ENCODE measurements at places on chromosomes 11 and 22. TPM values are rescaled to one million over a fixed set of nuclear protein-coding genes. Genes with fewer than 3 reads are reported as not detected.

- DNase-seq, result no peak
Observed at GRCh38 chr11:112725636-112726035, 235.6 kb upstream of the NCAM1 start.

DNA sequence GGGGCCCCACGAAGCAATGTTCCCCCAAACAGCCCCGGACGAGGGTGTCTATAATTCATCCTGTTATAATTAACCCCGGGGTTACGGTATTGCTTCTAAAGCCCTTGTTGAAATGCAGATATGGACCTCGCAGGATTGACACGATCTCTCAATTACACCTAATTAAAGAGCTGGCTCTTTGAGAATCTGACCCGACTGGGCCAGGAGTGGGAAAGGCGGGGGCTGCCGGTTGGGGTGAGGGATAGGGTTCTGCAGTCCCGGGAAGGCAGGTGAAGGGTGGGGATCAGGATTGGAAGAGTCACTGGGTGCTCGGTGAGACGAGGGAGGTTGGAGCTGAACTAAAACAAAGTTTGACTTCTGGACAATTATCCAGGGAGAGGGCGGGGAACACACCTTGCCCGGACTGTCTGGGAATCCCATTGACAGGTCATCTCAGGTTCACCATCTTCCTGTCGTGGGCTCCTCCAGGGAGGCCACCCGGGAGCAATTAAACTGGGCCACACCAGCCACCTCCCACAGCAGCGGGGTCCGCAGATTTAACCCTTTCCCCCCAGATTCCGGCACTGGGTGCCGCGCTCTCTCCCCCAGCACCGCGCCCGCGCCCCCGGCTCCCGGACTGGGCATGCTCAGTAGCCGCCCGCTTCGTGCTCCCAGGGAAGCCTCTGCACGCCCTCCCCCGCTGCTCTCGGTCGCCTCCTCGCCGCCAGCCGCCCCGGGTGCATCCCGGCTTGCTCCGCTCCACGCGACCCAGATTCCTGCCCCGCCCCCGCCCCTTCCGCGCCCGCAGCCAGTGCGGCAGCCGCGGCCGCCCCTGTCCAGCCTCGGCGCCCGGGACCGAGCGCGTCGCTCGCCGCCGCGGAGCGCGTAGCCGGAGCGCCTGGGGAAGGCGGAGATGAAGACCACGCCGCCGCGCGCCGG, at the start of gene ELMOD1:
Gene ELMOD1 (plus strand): TSS at position 688 of the 918 bp plus-strand sequence. CDS start 27,043 bp downstream, outside the sequence.
- DNase-seq, result peak; percentile 24

GRCh38 chr11:113638376-113638775, 67.7 kb downstream of the TMPRSS5 start:
- no peak for DNase-seq

DNA sequence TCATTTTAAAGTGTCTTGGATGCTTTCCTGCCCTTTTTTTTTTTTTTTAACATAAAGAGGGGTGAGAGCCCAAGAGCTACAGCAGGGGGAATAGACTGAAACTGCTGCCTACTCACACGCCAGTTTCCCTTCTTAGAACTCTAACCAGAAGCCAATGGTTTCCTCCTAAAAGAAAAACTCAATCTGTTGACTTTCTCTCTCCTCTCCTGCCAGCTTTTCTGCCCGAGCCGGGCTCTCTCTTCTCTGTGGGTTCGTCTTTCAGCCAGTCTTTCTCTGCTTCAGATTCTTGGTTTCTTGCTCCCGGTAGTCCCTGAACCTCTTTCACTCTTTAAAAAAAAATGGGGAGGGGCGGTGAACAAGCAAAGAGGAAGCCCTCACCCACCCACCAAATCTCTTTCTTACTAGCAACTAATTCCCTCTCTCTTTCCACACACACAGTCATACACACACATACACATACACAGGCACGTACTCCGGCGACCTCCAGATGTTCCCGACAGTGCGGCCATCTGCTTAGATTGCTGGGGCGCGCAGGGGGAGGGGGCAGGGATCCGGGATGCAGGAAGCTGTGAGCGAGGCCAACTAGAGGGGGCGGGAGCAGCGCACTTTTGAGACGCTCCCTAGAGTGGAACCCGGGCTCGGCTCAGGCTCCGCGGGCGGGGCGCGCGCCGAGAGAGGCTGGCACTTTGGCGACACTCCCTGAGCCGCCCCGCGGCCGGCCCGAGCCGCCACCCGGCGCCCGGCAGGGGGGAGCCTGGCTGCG, 444 bp upstream of the TSKU start:
- DNase-seq, result peak; percentile 83

DNA sequence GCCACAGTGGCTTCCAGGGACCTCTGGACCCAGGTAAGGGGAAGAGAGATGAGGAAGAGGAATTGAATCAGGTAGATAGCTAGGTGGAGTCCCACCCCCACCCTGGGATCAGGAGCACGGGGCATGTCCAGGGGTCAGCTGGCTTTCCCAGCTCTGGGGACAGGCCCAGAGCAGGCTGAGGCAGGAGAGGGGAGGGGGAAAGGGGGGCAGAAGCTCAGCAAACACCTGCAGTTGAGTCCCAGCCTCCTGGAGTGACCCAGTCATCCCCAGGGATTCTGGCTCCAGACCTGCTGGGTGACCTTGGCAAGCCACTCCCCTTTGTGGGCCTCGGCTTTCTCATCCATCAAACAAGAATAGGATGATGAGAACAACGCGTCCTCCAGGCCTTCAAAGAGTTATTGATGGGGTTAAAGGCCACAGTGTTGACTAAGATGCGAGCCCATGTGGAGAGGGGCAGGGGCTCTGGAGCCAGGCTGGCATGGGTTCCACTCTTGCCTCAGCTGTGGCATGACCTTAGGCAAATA, 16.0 kb downstream of the STARD10 start:
- DNase-seq, result peak; percentile 93

GRCh38 chr11:128424851-128425285, 162.5 kb downstream of the ETS1 start:
- peak; percentile 78 for DNase-seq

DNA sequence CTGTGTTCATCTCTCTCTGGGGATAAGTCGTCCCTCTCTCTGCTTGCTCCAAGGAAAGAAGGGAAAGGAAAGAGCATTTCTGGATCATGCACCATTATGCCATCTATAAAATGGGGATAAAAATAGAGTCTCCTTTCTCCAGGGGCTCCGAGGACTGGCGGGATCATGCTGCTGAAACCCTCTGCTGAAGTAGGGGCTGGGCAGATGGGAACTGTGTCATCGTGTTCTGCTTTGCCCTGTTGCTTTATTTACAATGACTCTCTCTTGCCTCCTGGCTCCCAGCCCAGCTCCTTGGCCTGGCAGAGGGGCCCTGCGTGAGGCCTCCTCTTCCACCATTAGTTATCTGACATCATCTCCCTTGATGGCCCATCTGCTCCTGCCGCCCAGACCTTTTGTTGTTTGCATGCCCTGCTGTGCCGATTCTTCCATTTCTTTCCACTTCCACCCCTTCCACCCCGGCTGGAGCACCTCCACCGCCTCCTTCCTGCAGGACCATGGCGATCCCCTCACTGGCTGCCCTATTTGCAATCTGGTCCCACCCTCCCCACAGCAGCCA, 200.9 kb downstream of the MYO18B start:
- DNase-seq, result peak; percentile 53

DNA sequence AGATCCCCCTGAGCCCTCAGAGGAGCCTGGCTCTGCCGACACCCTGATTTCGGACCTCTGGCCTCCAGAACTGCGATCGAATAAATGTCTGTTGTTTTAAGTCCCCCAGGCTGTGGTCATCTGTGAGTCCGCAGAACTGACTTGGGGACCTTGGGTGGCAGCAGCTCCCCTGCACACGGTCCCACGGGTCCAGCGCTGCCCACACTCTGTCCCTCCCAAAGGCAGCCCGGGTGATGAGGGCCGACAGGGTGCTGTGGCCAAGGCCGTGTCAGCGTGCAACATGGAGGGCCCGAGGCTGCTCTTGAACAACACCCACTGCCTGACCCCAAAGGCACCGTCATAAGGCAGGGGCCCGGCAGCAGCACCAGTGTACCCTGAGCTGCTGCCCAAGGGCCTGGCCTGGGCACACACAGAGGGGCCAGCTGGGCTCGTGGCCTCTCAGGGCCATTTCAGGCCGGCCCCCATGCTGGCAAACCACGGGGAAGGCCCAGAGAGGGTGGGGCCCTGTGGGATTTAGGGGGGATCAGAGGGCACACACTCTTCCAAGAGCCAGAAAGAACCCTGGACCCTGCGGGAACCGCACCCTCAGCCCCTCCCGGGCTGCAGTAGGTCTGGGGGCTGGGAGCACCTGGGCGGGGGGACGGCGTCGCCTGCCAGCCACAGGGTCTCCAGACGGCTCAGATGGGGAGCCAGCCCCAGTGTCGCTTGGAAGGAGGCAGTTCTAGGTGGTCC, 77.1 kb upstream of the PRR5 start:
- DNase-seq, result no peak

DNA sequence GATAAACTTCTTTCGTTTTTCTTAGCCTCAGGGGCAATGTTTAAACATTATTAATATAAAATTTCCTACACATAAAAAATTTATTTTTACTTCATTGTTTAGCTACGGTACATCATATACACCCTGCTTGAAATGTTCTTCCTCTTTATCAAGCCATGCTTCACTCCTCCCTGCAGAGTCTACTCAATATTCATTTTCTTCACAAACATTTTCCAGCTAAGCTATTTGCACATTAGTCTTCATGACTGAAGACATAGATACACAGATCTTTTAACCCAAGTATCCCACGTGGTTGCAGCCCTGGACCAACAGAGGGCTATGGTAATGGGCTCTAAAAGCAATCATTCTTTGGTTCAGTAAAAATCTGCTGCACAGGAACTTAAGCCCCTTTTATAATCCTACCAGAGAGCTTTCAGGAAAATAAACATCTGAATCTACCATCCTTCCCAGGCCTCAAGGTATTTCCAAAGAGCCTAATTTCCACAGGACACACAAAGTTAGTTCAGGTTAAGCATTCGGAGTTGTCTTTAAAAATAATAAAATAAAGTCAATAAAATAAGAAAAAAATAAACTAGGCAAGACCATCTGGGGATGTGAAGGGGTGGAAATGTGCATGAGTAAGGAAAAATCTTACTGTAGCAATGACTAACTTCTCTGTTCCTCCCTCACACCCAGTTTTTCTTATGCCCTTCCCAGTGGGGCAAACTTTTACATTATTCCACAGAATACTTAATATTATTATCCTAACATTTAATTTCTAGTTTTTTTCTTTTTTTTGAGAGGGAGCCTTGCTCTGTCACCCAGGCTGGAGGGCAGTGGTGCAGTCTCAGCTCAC, 21.6 kb upstream of the OR6X1 start:
- DNase-seq, result no peak

- DNase-seq, result no peak
Observed at GRCh38 chr11:94823102-94823732, 55.1 kb downstream of the AMOTL1 start.

DNA sequence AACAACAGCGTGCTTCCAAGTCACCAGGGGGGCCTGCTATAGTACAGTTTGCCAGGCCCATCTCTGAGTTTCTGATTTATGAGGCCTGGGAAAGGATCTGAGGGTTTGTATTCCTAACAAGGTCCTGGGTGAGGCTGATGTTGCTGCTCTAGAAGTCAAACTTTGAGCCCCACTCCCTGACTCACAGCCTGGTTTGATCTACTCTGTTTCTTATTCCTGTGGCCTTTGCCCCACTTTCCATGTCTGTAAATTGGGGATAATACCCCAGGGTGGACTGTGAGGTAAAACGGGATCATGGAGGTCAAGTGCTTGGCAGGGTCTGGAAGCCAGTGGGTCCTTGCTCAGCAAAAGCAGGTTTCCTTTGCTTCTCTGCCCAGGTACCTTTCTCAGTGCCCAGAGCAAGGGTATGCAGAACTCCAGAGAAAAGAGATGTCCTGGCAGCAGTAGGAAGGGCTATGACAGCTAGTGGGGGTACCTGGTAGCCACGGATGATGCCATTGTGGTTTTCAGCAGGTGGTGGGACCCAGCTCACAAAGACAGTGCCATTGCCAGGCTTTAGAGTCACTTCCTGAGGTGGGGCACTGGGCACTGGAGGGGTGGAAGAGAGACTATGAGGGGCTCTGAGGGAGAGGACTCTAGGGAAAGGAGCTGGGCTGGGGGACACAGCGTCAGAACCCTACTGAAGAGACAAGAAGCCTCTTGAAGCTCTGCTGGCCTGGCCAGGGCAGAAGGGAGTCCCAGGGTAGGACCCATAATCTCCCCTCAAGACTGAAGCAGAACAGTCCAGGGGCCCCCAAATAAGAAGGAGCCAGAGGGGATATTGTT, 2.8 kb downstream of the ROBO4 start:
- no peak for DNase-seq

- DNase-seq, result no peak
Observed at GRCh38 chr11:129528296-129528695, 152.6 kb downstream of the BARX2 start.

- DNase-seq, result no peak
Observed at GRCh38 chr11:64667154-64667745, 55.7 kb downstream of the NRXN2 start.

DNA sequence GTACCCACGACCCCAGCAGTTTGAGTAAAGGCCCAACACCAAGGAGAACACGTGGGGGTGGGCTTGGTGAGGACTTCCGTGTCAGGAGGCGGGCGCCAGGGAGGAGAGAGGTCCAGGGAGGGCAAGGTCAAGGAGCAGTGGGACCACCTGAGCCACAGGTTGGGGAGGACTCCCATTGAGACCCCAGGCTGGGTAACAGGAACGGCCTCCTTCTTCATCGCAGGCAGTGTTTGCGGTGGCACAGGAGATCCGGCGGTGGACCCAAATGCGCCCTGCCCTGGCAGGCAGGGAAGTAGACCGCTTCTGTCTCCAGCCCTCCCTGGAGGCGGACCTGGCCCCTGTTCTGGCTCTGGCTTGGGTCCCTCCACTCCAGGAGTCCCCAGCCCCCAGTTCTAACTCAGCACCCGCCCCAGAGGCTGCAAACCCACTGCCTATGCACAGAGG, 5.9 kb upstream of the TBX1 start:
- no peak for DNase-seq

- peak; percentile 38 for DNase-seq
Observed at GRCh38 chr11:47509077-47509536, 43.8 kb downstream of the CELF1 start.

- peak; percentile 75 for DNase-seq
Observed at GRCh38 chr22:25111579-25112517, 87.8 kb upstream of the CRYBB3 start.

DNA sequence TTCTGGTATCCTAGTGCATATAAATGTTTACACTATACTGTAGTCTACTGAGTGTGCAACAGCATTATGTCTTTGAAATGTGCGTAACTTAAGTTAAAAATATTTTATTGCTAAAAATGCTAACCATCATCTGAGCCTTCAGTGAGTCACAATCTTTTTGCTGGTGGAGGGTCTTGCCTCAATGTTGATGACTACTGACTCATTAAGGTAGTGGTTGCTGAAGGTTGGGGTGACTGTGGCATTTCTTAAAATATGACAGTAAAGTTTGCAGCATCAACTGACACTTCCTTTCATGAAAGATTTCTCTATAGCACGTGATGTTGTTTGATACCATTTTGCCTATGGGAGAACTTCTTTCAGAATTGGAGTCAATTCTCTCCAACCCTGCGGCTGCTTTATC, 8.5 kb upstream of the CREBZF start:
- DNase-seq, result no peak

GRCh38 chr11:60288531-60288930, 8.1 kb downstream of the MS4A4A start:
- no peak for DNase-seq

Gene HTR3A
- 0.33 TPM for total RNA-seq

Gene MUC15
- total RNA-seq, result 8.0 TPM

Gene PNPLA3
- 0.66 TPM for total RNA-seq

Gene GUCY1A2
- 6.3 TPM for total RNA-seq

Gene CHADL
- total RNA-seq, result 6.3 TPM
